Hematopoietic multipotent progenitor cell treated with erythropoietin and hydrocortisone succinate and interleukin-3 and kit ligand, for 8 days (in vitro differentiated cells): ENCODE measurements at places on chromosomes 5 and 9.

DNA sequence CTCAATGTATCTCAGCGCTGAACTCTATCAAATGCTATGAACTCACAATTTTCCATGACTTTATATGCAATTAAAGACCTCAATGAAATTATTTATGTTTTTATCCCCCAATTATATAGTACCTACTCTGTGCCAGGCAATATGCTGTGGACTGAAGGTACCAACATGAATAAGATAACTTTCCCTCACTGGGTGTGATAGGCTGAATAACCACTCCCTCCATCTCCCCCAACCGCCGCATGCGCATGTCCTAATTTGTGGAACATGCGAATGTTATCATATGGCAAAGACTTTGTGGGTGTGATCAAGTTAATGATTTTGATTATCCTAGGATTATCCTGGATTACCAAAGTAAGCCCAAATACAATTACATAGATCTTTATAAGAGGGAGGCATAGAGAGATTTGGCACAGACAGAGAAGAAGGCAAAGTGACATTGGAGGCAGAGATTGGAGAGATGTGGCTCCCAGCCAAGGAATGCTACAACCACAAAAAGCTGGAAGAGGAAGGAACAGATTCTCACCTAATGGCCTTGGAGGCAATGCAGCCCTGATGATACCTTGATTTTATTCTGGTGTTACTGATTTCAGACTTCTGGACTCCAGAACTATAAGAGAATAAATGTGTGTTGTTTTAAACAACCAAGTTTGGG is 149.1 kb upstream of the VCAN start:
- DNase-seq = no peak

- no peak for DNase-seq
These were observed 265.8 kb downstream of the TENT4A start for GRCh38 chr5:6979061-6979460.

GRCh38 chr5:174649391-174649790 is 75.0 kb upstream of the MSX2 start:
- DNase-seq = no peak

DNA sequence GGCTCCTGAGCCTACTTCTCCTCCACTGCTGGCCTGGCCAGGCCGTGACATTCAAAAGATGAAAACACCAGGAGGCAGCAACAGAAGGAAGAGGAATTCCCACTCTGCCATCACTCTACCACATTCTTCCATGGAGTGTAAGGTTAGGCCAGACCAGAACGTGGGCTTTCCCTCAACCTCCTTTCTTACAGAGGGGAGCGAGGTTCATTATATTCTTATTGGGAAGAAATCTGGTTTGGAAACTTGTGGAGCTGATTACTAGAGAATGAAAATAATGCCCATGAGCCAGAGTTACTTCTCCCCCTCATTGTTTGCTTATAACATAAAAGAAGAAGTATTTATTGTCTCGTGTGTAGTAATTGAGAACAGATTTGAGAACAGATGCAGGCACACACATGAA is 136.3 kb upstream of the BASP1 start:
- no peak for DNase-seq

- DNase-seq = no peak
These were observed 51.9 kb downstream of the NEURL1B start for GRCh38 chr5:172692981-172693380.

GRCh38 chr5:1736889-1737711 is 62.5 kb downstream of the MRPL36 start:
- no peak for DNase-seq

DNA sequence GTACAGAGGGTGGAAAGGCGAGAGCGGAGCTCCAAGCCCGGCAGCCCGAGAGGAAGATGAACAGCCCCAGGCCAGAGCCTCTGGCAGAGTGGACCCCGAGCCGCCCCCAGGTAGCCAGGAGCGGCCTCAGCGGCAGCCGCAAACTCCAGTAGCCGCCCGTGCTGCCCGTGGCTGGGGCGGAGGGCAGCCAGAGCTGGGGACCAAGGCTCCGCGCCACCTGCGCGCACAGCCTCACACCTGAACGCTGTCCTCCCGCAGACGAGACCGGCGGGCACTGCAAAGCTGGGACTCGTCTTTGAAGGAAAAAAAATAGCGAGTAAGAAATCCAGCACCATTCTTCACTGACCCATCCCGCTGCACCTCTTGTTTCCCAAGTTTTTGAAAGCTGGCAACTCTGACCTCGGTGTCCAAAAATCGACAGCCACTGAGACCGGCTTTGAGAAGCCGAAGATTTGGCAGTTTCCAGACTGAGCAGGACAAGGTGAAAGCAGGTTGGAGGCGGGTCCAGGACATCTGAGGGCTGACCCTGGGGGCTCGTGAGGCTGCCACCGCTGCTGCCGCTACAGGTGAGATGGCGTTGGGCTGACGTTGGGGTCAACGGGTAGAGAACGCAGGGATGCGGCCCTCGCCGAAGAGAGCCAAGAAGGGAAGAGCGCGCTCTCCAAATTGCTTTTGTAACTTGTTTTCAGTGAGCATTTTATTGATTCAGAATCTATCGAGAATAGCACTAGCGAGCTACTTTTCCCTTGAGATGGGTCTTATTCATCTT is at the start of gene PTGER4:
TSS of gene PTGER4 (plus strand) at position 3 of the 769 bp plus-strand sequence. CDS start 1,079 bp downstream, outside the sequence.
- DNase-seq = no peak

- no peak for DNase-seq
These were observed 314.2 kb downstream of the CDK5RAP2 start for GRCh38 chr9:120265791-120266190.

DNA sequence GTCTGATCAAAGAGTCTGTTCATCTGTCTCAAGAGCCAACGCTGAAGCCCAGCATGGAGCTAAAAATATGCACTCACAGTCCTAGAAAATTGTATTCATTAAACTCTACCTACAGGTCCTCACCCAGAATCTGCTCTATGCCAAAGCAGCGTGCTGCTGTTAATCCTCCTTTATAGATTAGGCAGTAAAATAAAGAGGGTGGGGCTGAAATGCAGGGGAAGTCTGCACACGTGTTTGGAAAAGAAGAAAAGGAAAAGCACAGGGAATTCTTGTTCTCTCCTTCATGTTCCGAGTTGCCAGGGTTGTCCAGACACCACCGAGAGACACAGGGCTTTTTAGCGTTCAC is 121.4 kb upstream of the TMEM161B start:
- DNase-seq = no peak

GRCh38 chr5:102879741-102880140 is 124.6 kb downstream of the PAM start:
- no peak for DNase-seq

DNA sequence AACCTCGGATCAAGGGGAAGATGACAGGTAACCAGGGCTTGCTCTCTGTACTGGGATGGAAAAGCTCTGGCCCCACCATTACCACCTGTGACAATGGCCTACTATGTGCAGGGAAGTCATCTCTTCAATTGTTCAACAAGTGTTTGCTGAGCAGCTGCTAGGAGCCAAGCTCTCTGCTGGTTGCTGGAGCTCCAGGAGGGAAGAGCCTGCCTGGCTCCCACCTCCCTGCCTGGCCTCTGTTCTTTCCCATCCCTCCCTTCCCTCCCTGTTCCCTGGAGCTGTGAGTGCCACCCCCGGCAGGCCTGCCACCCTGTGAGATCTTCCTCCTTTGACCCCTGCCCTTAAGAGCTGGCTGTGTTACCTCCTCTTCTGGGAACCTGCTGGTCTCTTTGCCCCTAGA is 59.7 kb upstream of the IER5L start:
- no peak for DNase-seq

GRCh38 chr9:101738566-101739183 is at the start of gene GRIN3A:
Gene GRIN3A, minus strand, starts transcription at chr9:101738647. Its CDS starts 668 bp downstream, at chr9:101737979.
- DNase-seq = peak; percentile 47

GRCh38 chr9:86126998-86127972 is 27.9 kb upstream of the GOLM1 start:
- peak; percentile 90 for DNase-seq

DNA sequence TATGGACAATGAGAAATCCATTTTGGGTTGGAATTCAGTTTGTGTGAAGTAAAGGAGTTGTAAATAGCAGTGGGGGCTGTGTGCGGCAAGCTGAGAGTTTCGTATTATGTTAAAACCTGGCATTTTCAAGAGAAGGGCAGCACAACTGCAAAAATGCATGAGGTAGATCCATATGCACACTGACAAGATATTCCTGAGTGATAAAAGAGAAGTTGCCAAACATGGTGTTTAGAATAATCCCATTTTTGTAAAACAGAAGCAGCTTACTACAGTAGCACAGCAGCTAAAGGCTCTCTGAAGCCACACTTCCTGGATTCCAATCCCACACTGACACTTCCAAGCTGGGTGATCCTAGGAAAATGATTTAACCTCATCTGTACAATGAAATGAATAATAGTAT is 11.2 kb downstream of the GLRA1 start:
- no peak for DNase-seq

DNA sequence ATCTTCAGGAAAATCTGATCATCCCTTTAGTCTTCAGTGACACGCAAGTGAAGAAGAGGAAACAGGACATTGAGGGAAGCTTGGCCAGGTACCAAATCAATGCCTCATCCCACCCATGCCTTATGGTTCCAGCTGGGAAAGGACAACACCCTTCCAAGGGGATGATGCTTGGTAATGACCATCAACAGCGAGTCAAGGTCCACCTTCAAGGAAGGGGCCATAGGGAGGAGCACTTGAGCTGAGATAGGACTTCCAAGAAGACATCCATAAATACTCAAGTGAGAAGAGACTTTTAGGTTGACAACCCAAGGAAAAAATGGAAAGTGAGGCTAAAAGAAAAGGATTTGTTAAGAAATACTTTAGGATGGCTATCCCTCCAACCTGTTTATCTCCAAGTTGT is 27.1 kb upstream of the GAS1 start:
- DNase-seq = no peak

DNA sequence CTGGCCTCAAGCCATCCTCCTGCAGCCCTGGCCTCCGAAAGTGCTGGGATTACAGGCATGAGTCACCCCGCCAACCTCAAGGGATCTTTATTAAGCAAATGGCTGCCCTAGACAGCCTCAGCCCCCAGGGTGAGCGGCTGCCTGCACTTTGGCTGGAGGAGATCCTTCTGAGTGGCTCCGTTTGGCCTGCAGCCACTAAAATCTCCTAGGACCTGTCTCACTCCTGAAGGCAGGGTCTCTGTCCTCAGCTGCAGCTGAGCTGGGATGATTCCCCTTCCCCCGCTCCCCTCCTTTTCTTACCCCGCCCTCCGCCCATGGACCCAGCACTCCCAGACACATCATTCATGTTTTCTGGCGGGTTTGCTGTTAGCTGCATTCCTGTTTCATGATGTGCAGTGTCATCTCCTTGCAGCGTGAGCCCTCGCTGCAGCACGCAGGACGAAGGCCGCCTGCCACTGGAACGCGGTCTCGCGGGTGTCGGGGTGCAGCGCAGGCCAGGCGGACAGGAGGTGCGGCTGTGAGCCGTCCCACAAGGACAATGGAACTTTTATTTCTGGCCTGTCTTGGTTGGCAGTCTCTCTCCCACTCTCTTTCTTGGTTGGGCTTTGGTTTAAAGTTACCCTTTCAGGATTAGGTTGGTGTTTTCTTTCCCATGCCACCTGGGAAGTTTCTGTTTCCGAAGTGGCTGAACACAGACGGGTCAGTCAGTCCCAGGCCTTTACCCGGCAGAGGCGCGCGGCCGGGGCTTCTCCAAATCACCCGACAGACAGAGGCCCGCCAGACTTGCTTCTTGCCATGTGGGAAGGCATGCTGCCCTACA is 137.1 kb downstream of the FOXD1 start:
- DNase-seq = no peak

GRCh38 chr5:33565324-33565723 is 124.6 kb downstream of the TARS1 start:
- DNase-seq = no peak

DNA sequence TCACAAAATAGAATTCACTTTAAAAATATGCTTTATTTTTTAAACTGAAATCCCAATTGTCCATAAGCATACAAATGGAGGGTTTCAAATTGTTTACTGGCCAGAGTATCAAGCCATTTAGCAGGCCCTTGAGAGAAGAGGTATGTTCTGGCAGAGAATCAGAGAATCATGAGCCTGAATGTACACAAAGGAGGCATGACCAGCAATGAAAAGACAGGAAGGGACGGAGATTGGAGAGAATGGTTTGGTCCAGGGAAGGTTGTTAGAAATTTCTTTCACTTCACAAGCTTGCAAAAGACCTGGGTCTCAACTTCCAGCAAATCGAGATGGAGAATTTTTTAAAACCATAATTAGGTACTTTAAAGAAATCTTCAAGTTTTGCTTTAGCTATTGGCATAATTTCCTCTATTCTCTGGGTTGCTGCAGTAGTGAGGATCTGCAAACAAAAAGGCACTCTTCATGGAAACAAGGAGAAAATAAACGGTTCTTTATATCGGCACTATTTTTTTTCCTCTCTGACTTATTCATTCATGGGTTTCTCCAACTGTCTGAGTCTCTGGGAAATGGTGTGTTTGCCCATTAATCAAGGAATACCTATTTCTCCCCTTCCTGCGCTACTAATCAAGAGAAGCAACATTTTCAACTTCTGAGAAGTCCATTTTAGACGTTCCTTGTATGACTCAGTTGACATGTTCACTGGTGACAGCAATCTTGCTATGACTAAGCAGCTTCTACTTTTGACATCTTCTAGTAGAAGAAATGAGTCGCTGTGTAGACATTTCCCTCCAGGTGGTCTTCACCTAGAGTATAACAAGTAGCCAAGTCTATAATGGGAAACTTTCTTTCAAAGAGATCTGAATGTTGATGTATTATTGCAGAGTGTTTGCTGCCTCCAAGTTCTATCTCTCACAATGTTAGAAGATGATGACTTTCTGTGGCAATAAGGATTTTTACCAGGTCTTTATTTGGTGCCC is 23.1 kb upstream of the ERCC6L2 start:
- DNase-seq = no peak

GRCh38 chr9:95497772-95498171 is 19.0 kb downstream of the PTCH1 start:
- DNase-seq = no peak

DNA sequence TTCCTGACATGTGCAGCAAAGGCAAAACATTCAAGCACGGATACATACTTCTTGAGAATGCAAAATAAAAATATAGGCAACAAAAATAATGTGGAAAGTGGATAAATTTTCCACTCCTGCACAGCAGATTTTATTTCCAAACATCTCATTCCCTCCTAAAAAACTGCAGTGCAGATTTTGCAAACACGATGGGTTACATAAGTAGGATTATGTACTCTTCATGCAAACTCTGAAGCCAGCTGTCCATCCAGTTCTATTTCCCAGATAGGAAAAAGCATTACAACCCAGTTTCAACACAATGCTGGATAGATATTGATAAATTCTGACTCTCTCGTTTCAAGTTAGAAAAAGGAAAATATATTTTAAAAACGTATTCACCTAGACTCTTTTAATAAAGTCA is 52.7 kb upstream of the CCNG1 start:
- DNase-seq = no peak

- DNase-seq = no peak
These were observed 3.2 kb downstream of the STARD4 start for GRCh38 chr5:111509119-111509518.

GRCh38 chr9:134004131-134004873 is 12.2 kb upstream of the VAV2 start:
- no peak for DNase-seq

GRCh38 chr5:102858221-102858620 is 103.1 kb downstream of the PAM start:
- DNase-seq = peak; percentile 8

- DNase-seq = no peak
These were observed 48.3 kb downstream of the PALM2AKAP2 start for GRCh38 chr9:109828254-109828653.
